ENCODE measurements at places on chromosomes 16 and 17. TPM values are rescaled to one million over a fixed set of nuclear protein-coding genes. Genes with fewer than 3 reads are reported as not detected.
A peak's percentile ranks its signal among the peaks of the same experiment; 100 is the strongest.

- no peak for DNase-seq
Measured at GRCh38 chr16:17801068-17801467, 330.3 kb upstream of the XYLT1 start.

HSF5 gene
- total RNA-seq = not detected

DNA sequence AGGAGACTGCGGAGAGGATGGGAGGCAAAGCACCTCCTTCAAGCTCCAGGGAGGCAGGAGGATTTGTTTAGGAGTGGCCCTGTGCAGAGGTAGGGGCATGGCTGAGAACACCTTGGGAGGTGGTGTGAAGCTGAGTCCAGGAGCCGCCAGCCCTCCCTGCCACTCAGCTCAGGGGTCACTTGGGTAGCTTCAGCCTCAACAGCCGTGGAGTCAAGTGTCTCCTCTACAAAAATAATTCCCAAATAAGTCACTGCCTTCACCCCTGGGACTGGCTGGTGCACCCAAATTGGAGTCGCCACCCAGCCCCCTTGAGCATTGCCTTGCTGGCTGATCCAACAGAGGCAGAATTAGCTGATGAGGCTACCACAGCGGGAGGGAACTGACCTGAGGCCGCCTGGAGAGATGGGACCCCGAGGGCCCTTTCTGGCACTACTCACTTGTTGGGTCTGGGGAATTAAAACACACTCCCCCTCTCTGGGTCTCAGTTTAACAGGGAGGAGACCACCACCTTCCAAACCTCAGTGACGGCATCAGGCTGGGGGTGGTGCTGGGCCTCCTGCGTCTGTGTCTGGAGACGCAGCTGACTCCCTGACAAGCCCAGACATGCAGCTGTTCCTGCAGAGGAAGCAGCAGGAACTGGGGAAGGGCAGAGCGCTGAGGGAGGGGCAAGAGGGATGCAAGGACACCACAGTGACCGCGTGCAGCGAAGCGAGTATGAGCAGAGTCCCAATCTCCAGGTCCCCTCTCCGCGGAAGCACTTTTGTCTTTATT, 87.9 kb upstream of the TOB1 start:
- peak; percentile 76 for DNase-seq

CMTM4 gene
- 24.0 TPM for total RNA-seq

- DNase-seq = no peak
Measured at GRCh38 chr16:28873543-28874201, 4.6 kb upstream of the ATP2A1 start.

KCTD19 gene
- not detected for total RNA-seq

DNA sequence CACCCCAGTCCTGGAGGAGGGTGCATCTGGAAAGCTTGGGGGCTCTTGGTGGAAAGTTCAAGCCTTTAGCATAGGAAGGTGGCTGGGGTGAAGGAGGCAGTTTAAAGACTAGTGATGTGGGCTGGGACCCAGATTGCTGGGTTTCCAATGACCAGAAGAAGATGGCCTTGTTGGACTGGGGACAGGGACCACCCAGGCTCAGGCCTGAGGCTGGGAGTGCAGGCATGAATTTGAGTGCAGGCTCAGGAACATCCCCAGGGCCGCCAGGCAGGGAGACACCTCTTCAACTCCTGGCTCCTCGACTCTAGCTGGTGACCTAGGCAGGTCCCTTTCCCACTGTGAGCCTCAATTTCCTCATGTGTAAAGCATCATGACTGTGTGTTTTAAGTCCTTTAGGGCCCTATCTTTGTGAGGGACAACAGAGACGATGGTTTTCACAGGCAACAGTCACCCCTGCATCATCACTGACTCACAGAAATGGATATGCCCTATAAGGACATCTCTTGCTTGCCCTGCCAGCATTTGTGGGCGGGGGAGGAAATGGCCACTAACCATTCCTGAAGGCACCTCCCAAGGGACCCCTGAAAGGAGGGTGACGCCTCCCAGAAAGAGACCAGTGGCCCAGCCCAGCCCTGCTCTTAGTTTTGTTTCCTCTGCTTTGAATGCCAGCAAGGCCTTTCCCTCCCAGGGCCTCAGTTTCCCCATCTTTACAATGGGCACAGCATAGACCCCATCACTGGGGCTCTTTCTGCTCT, 11.1 kb downstream of the NLRC5 start:
- DNase-seq = peak; percentile 75

- DNase-seq = no peak
Measured at GRCh38 chr17:10192972-10193371, 5.4 kb downstream of the GAS7 start.

DNA sequence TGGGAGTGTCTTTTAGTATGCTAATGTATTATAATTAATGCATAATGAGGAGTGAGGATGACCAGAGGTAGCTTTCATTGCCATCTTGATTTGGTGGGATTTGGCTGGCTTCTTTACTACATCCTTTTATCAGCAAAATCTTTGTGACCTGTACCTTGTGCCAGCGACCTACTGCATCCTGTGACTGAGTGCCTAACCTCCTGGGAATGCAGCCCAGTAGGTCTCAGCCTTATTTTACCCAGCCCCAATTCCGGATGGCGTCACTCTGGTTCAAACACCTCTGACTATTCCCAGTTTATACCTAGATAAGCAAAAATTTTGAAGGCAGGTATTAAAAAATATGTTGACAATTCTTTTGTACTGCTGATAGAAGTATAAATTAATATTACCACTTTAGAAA, 10.5 kb upstream of the BLMH start:
- no peak for DNase-seq

DNA sequence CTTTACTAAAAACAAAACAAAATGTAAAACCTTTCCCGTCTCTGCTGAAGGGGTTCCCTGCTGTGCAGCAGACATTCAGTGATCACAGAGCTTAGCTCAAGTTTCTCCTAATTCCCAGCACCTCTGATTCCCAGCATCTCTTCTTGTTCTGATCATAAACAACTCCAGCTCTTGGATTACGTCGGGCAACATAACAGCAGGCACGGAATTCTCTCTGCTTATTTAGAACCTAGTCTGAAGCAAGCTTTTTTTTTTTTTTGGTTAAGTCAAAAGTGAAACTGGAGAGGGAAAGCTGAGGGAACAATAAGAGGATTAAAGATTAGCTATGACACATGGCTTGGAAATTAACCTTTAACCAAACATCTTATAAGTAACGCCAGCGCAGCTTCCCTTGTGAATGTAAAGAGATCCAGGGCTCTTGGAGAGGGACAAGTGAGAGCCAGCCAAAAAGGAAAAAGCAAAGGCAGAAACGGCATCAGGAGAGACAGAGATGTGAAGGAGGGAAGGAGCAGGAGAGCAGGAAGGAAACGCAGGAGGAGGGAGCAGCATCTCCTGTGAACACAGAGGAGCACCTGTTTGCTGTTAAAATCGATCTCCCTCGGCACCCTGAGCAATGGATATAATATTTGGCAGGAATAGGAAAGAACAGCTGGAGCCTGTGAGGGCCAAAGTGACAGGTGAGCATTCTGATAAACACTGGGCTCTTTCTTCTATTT, at the start of gene BCO1:
Gene BCO1 (plus strand): TSS at position 394 of the 716 bp plus-strand sequence. CDS start 220 bp downstream, at position 614.
- DNase-seq = no peak

GRCh38 chr17:4375039-4375748, 8.7 kb upstream of the UBE2G1 start:
- DNase-seq = no peak

GAS2L2 gene
- total RNA-seq = not detected

DNA sequence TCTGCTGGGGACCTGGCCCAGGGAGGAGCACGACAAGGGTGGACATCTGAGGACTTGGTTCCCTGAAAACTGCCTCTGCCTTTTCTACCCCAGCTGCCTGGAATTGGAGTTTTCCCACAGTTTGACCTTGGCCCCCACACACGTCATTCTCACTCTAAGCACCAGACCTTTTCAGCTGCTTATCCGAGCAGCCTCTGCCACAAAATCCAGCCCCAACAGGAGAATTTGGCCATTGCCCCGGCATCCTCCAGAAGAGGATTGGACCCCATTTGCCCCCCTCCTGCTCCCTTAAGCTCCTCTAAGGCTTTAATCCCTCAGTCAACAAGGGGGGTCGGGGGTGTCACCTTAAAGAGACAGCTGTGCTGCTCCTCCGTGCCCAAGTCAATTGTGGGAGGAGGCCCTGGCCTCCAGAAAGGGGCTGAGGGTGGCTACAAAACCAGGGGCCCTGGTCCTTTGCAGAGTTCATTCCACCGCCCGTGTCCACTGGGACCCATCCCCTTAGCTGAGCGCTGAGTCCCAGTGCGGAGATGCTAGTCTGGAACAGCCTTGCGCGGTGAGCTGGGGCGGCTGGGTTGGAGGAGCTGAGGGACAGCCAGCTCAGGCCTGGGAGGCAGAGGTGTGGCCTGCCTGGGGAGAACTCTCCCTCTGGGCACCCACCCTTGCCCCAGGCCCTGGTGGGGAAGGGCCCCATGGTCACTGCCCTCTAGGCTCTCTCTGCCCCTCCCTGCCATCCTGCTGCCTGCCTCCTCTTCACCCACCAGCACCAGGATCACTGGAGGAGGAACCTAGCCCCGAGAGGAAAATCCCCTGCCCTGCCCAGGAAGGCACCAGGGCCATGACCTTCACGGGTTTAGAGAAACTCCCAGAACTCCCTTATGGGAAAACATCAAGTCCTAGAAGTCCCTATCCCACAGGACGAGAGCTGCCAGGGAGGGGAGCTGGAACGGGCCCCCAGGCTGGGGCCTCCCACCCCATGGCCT, 18.8 kb downstream of the TTYH2 start:
- DNase-seq = no peak

DNA sequence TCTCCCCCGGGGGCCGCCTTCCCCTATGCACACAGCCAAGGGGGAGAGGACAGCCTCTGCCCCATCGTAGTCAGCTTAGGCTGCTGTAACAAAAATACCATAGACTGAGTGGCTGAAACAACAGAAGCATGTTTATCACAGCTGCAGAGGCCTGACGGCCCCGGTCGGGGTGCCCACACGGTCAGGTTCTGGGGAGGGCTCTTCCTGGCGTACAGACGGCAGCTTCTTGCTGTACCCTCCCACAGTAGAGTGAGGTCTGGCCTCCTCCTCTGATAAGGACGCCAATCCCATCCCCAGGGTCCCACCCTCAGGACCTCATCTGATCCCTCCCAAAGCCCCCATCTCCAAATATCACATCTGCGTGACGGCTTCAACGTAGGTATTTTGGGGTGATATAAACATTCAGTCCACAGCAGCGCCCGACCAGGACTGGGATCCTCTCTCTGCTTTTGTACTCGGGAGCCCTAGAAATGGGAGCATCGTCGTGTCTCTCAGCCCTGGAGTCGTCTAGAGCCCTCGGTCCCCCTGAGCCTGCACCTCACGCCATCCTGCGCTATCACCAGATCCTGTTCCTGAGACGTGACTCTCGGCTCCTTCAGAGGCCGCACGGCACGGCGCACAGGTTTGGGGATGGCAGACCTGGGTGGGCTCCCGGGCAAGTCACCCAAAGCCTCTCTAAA, 67.8 kb downstream of the RPH3AL start:
- peak; percentile 69 for DNase-seq

GRCh38 chr17:48470388-48471034, 40.5 kb upstream of the SKAP1 start:
- DNase-seq = no peak

DNA sequence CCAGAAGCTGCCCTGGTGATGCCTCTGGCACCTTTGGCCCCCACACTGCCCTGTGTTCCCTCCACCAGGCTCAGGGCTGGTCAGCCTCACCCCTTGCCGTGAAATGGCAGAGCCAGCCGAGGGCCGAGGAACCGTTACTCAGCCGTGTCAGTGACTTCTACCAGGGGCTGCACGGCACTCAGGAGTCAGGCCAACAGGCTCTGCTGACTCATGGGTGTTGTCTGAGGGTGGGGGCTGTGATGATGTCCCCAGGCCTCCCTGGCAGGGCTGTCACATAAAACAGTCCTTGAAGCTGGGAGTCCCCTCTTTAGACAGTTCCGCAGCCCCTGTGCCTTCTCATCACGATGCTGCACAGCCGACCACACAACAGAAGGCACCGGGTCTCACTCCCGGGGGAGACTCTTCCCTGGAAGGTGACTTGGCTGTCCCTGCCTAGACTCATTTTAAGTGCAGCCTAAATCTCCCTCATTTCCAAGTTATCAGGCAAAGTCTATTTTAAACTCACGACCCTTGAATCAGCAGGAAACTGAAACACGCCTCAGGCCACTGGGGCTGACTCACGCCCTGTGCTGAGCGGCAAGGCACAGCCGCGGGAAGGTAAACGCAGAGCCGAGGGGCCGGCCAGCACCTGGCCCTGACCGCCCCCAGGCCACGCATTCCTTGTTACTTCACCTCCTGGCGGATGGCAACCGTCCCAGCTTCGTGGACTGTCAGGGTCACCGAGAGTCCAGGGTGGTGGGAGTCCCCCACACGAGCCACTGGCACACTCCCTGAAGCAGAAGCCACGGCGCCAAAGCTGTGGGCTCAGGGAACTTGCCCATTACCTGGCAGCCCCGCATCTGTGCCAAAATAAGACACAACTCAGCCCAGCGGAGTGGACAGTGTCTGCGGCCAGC, 102.6 kb downstream of the ZNF778 start:
- no peak for DNase-seq

DNA sequence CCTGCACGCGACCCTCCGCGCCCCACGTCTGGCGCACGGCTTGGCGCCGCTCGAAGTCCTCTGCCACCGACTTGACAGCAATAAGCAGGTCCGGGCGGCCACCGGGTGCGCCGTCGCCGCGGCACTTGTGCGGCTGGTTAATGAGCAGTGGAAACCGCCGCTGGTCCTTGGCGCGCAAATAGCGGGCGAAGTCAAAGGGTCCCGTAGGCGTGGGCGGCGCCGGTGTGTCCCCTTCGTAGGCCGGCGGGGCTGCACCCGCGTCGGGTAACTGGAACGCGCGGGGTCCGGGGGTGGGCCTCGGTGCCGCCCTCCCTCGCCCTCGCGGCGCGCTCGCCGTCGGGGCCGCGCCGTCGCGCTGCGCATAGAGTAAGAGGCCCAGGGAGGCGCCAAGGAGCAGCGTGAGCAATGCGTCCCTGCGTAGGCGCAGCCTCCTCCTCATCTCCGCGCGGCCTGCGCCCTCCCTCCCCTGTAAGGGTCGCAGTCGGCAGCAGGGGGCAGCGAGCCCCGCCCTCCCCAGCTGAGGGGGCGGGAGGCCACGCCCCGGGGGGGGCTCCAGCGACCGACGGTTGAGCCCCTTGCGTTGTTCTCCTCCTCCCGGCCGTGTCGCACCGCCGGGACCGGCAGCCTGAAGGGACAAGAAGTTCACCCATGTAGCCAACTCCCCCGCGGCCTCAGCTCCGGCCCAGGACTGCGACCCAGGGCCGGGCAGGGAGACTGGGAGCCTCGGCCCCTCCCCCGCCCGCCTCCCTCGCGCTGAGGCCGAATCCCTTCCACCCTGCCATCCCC, 558 bp downstream of the B3GNT9 start:
- DNase-seq = peak; percentile 74

GRCh38 chr17:59839651-59840328, 53.0 kb downstream of the TUBD1 start:
- DNase-seq = no peak

TMEM132E gene
- 0.08 TPM for total RNA-seq

ABCC6 gene
- total RNA-seq = 0.49 TPM

DNA sequence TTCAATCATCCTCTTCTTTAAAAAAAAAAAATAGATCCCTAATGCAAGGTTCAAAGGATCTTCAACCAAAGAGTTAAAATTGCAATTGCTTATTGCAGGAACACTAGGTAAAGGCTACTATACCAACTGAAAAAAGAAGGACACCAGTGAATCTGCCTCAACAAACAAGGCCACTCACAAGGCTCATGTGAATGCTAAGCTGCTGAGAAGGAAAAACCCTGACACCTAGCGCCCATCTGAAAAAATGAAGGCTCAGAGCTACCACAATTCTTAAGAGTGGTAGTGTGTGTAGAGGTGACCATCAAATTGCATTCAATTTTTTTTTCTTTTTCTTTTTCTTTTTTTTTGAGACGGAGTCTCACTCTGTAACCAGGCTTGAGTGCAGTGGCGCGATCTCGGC, 201.6 kb upstream of the C17orf78 start:
- DNase-seq = no peak

JPH3 gene
- not detected for total RNA-seq

SEC14L1 gene
- 87.3 TPM for total RNA-seq

GRIN2C gene
- not detected for total RNA-seq

All from suprapubic skin (tissue), 4 donors.